ENCODE measurements at places on chromosomes 16 and 17. TPM values are rescaled to one million over a fixed set of nuclear protein-coding genes. Genes with fewer than 3 reads are reported as not detected.

Gene PYY
- total RNA-seq = 0.45 TPM

Gene RAB37
- total RNA-seq = 0.67 TPM

Gene CES5A
- total RNA-seq = not detected

Gene MYOCD
- under 0.01 TPM for total RNA-seq

Gene GDPD1
- 0.45 TPM for total RNA-seq

Gene RCVRN
- total RNA-seq = not detected

Gene PPL
- 6.9 TPM for total RNA-seq

Gene SEZ6
- not detected for total RNA-seq

Gene RMI2
- total RNA-seq = 12.0 TPM

Gene ALOX15B
- under 0.01 TPM for total RNA-seq

Data from bronchus fibroblast of lung (primary cell).